ENCODE measurements at places on chromosomes 6 and 20. TPM values are rescaled to one million over a fixed set of nuclear protein-coding genes. Genes with fewer than 3 reads are reported as not detected.

PPT2 gene
- 15.6 TPM for total RNA-seq

HBS1L gene
- total RNA-seq, result 85.0 TPM

PRKN gene
- 23.2 TPM for total RNA-seq

DDX43 gene
- not detected for total RNA-seq

COL21A1 gene
- 87.3 TPM for total RNA-seq

GRCh38 chr6:103313432-103313831, 1546.3 kb downstream of the HACE1 start:
- no peak for DNase-seq

DNA sequence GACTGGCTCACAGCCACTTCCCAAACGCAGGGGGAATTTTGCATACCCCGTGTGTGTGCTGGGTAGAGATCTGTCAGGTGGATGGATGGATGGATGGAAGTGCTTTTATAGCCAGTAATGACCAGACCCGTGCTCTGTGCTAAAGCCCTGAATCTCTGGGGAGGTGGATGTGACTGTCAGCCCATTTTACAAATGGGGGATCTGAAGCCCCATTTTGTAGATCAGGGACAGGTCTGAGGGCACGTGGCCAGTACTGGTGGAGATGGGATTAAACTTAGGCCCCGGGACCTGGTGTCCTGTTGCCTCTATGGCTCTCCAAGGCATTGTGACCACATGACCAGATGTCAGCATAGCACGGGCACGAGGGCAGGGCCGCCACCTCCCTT, 38.2 kb upstream of the ZBP1 start:
- no peak for DNase-seq

GRCh38 chr6:108543175-108543940, 17.4 kb upstream of the FOXO3 start:
- no peak for DNase-seq

GRCh38 chr20:46099491-46100287, 9.9 kb upstream of the NCOA5 start:
- no peak for DNase-seq

DNA sequence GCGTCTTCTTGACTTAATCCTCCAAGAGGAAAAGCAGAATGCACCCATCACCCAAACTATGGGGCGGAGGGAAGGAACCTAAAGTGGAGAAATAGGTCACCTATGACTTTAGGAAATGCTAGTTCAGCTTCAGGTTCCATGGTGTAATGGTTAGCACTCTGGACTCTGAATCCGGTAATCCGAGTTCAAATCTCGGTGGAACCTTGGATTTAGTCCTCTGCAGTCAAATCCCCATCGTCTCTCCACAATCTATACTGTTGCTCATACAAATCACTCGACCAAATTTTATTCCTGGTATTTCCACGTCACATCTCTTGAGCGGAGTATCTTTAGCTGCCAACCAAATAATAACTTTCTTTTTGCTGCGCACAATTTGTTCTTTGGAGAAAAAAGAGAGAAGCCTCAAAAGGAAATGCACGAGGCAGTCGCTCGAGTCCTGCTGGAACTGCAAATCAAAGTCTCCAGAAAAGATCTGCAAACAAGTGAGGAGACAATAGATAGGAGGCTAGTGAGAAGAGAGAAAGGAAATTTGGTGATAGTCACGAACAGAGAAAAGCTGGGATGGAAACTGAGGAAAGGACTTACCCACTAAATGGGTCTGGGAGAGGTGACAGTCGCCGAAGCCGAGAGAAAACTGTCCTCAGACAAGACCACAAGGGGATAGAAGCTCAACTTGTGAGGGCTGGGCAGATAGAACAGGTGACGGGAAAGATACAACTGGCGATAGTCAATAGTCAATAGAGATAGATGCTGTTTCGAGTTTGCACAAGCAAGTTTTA, 16.6 kb downstream of the POM121L2 start:
- DNase-seq, result no peak

GRCh38 chr20:63639093-63639975, 12.4 kb upstream of the GMEB2 start:
- DNase-seq, result no peak

GRCh38 chr6:168133168-168133561, 54.2 kb upstream of the FRMD1 start:
- DNase-seq, result no peak

DNA sequence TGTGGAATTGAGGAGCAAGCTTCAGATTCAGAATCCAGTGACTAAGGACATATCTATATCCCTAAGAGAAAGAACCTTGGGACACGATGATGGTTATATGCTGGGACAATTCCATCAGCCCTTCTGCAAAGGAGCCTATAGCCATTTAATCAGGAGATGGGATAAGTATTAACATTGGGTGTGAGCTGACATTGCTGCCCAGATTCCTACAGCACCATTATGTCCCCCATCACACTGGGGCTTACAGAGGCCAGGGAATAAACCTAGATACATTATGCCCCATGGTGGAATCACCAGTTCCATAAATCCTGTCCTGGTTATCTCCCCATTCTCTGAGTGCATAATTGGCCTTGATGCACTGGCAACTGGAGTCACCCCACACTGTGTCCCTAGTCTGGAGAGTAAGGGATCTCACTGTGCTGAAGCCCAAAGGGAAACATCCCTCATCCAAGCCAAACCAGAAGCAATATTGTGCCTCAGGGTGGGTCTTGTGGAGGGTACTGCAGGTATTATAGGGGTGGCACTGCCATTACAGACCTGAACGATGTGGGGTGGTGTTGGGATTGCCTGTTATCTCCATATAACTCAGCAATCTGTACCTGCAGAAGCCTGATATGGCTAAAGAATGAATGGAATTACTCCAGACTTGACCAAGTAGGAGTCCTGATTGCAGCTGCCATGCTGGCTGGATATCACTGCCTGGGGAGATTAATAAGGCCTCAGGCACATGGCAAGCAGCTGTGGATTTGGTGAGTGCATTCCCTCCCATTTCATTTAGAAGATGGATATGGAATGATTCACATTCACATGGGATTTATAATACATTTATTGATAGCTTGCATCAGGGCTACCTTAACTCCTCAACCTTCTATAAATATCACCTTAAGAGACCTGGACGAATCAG, 5.0 kb downstream of the HLA-A start:
- DNase-seq, result no peak

GRCh38 chr6:104705095-104705707, 154.5 kb downstream of the HACE1 start:
- peak; percentile 78 for DNase-seq

GRCh38 chr6:470901-471448, 79.4 kb downstream of the IRF4 start:
- no peak for DNase-seq

- DNase-seq, result no peak
Measured at GRCh38 chr6:35596448-35597442, 84.0 kb upstream of the TULP1 start.

DNA sequence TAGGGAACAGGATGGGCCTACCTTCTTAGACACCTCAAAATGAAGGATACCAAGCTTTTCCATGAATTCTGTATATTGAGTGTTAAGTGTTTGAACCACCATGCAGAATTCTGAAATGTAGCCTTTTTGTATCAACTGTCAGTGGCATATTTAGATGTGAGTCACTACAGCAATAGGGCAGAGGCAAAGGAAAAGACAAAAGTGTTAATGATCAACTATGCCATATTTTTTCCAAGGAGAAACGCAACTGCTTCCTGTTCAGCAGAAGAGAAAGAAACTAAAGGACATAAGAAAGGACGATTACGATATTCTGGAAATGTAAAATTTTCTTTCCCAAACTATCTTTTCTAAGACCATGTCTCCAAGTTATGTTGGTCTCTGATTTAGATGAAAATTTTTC, 104.6 kb upstream of the RSPO3 start:
- DNase-seq, result no peak

DNA sequence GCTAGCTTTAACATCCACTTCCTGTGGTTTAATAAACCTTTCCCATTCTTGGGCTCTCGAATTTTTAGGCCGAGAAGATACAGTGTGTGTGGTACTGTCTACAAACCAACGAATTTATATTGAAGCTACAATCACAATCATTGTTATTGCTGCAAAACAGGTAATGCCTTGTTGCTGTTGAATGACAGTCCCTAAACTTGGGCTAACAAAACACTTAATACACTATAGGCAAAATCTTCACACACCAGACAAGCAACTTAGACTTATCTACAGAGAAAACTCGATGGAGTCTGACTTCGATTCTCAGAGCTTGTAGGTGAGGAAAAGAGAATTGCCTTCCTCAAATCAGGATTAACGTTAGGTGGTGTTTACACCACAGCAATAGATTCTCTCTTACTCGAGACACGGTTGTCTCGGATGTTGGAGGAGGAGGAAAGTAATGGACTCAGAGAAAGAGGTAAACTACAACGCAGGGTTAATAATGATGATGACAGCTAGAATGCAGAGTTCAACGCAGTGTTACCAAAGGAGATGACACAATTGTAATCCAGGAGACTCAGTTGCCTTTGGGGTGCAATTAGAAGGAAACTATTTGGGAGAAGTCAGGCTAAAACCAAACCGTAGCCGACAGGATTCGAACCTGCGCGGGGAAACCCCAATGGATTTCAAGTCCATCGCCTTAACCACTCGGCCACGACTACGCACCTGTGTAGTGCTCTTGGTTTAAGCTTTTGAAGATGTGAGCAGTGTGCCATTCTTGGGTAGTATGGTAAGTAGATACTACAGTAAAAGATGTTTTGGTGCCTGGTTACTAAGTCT, 32.5 kb upstream of the ZNF184 start:
- DNase-seq, result no peak
